ENCODE measurements at places on chromosomes 7 and 10.

- no peak for DNase-seq
Observed at GRCh38 chr10:4373098-4373497, 452.9 kb upstream of the AKR1E2 start.

- no peak for DNase-seq
Observed at GRCh38 chr7:94888995-94889523, 18.3 kb upstream of the PPP1R9A start.

DNA sequence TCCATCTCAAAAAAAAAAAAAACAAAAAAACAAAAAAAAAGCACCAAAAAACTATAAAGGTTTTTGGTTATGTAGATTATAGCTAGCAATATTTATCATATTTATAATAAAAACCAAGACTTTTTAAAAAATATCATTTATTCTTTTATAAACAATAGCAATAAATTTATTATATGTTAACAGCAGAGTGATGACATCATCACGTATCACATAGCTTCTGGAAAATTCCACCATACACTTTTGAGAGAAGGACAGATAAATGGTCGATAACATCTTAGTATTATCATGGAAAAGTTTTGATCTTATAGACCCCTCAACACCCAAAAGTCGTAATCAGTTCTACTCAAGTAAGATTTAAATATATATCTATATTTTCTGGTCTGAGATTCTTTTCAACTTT lies 33.2 kb upstream of the IL15RA start:
- DNase-seq: no peak

- DNase-seq: no peak
Observed at GRCh38 chr7:19713676-19714075, 4.8 kb upstream of the POLR1F start.

- peak; percentile 8 for DNase-seq
Observed at GRCh38 chr10:20007426-20007825, 191.2 kb downstream of the PLXDC2 start.

DNA sequence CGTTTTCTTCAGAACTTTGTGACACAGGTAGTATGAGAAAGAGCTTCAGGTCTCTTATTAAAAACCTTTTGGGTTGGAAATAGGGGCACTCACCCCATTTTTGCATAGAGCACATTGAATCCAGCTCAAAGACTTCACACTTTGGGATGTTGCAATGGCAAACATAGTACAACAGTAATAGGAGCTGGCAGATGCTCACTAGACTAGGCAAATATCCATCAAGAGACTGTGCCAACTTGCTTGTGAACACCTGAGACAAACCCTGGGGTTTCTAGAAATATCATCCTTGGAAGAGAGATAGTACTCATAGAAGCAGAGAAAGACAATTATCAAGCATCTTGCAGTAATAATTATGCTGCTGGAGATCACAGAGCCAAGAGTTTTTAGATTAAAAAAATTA lies 280.0 kb downstream of the CACNA2D1 start:
- DNase-seq: no peak

DNA sequence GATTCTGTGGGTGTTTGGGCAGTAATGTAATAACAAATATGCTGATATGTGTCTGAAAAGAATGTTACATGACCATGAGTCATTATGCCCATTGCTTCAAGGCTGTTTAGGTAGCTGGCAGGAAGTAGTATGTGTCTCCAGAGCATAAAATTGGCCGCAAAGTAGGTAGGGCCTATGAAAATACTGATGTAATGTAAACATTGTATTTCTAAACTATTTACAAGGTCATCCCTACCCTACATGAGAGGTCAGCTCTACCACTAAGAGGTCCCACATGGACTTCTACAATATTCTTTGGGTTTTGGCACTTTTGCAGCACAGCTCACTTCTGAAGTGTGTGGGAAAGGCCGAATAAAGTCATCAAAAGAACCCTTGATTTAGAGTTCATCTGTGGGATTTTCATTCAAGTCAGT lies 301.9 kb downstream of the AHR start:
- DNase-seq: peak; percentile 80

- DNase-seq: no peak
Observed at GRCh38 chr7:22722536-22723180, 4.3 kb upstream of the IL6 start.

GRCh38 chr10:50561266-50561665 lies 62.5 kb downstream of the SGMS1 start:
- peak; percentile 89 for DNase-seq

DNA sequence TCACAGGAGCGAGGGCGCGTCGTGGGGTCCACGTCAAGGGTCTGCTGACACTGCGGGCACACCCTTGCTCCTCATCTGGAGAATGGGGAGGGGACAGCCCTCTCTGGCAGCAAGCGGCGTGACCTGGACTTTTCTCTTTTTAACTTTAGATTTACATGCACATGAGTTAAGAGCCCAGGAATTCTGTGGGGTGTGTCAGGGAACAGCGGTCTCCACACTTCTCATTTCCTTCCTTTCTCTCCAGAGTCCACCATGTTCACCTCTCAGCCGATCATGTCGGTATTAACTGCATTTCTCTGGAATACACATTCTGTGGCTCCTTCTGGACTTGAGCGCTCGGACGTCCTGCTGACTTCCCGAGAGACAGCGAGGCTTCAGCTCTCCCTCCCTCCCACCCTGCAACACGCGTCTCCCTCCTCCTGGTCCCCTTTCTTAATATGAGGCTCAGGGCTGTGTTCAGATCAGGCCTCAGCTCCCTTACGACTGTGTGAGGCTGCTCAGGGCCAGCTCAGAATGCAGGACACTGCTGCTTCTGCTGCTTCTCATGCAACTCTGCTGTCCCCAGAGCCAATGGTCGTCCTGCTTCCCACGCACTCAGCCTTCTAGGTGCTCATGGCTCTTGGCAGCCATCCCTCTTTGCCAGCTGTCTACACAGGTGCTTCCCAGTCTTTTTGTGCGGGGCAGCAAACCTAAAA lies 261.3 kb downstream of the ELFN1 start:
- no peak for DNase-seq

DNA sequence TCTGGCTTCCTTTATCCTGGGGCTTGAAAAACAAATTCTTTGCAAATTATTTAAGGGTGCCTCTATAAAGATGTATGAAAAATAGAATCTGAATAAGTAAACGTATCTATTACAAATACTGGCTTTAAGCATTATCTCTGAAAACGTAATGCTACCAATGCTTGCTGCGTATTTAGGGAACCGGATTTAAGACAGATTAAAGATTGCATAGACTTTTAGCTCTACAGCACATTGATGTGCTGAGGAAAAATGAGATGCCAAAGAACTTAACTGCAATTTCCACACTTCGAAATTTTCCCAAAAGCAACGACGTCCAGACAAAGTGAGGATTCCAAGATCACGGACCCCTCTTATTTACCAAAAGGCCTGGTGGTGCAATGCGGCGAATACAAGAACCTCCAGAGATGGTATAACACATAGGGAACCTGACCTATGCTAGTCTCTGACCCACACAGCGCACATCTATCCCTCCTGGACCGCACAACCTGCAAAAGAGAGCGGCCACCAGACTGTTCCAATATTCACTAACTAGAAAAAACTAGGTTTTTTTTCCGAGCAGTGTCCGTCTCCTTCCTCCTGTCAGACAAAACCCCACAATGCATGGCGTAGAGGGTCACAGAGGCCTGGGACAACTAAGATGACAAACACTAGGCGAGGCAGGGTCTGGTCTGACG lies 34.3 kb upstream of the PHF14 start:
- DNase-seq: no peak

- DNase-seq: no peak
Observed at GRCh38 chr7:11817111-11817740, 14.8 kb downstream of the THSD7A start.

- DNase-seq: no peak
Observed at GRCh38 chr7:37738321-37738720, 54.8 kb downstream of the GPR141 start.

- peak; percentile 32 for DNase-seq
Observed at GRCh38 chr7:77348371-77348813, 67.8 kb downstream of the GSAP start.

- DNase-seq: no peak
Observed at GRCh38 chr10:69817078-69817581, 15.4 kb downstream of the COL13A1 start.

- DNase-seq: no peak
Observed at GRCh38 chr7:139995017-139995915, 67.5 kb downstream of the PARP12 start.

DNA sequence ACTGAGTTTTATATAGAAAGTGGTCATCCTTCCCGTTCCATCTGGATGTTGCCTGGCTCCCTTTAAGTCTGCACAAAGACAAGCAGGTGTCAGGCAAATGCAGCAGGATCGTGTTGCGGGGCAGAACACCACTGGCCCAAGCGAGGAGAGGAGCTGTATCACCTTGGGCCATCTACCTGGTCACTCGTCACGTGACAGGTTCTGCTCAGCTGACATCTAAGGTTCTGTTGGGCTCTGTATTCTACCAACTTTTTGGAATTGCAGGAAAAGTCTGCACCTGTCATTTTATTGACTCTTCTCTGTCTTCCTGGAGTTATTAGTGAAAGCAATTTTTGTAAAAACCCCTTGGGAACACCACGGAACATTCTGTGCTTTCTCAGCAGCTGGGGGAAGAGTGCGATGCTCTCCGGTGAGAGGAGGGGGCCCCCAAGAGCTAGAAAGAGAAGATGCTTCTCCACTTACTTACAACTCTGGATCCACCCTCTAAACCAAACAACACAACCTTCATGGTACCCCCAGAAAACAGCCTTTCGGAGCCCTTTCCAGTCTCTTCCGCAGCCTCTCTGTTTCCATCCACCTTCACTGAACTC lies 83.4 kb upstream of the NMT2 start:
- no peak for DNase-seq

- DNase-seq: peak; percentile 14
Observed at GRCh38 chr7:468681-469562, 50.7 kb downstream of the PDGFA start.

- DNase-seq: no peak
Observed at GRCh38 chr7:81260152-81260551, 341.3 kb upstream of the SEMA3C start.

GRCh38 chr7:27116031-27116961 lies 13.8 kb upstream of the HOXA2 start:
- no peak for DNase-seq

- DNase-seq: no peak
Observed at GRCh38 chr7:121298831-121299239, 30.0 kb upstream of the WNT16 start.

GRCh38 chr10:72574636-72575035 lies 51.2 kb downstream of the MICU1 start:
- no peak for DNase-seq

DNA sequence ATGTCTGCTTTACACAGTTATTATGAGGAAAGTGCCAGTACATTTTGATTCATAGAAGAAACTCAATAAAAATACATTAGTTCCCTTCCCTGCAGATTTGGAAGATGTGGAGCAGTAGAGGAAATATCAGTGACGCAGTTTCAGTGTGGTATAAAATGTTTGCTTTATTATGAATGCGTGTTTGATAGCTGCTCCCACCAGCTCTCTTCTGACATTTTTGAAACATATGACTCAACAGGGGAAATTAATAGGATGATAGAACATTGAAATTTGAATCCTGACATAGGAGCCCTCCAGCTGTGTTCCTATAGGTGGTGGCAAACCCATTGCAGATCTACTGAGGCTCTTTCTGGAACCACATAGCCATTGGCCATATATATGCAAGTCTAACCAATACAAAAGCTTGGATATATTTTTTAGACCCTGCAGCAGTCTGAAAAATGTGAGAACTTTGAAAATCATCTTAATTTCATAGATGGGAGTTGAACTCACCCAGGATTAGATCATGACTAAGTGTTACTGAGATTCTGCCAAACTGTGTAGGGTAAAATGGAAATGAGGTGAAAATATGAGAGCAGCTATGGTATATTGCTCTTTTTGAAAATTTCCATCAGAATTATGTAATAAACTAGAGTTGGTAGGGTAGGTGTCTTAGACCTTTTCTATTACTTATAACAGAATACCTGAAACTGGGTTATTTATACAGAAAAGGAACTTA lies 47.8 kb downstream of the BZW2 start:
- DNase-seq: no peak

DNA sequence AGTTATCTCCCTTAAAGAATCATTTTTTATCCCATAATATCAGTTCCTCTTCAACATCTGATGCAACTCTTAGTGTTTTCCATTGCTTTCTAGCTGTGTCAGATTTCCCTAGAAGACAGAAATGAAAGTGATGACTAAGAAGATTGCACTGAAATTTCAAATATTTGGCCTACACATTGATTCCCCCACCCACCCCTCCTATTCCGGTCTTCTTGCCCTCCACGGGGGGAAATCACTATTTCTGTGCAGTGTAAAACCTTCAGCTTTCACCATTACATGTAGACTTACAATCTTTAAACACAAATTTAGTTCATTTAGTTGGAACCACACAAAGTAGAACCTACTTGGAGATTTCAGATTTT lies 63.7 kb upstream of the IL6 start:
- DNase-seq: peak; percentile 55

DNA sequence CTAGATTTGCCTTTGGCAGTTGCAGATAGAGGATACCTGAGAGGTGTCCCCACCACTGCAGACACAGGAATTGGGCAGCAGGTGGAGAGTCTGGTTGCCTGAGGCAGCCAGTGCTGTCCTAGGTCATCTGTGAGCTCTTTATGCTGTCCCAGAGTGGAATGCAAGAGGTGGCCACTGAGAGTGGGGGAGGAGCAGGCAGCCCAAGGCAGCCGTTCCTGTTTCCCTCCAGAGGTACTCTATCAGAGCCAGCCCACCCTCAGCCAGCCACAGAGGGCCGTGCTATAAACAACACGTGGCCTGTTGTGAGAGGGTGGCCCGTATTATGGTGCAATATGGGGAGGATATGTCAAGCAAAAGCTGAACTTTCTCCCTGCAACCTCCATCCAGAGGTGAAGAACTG lies 8.5 kb downstream of the LRRC18 start:
- DNase-seq: no peak

DNA sequence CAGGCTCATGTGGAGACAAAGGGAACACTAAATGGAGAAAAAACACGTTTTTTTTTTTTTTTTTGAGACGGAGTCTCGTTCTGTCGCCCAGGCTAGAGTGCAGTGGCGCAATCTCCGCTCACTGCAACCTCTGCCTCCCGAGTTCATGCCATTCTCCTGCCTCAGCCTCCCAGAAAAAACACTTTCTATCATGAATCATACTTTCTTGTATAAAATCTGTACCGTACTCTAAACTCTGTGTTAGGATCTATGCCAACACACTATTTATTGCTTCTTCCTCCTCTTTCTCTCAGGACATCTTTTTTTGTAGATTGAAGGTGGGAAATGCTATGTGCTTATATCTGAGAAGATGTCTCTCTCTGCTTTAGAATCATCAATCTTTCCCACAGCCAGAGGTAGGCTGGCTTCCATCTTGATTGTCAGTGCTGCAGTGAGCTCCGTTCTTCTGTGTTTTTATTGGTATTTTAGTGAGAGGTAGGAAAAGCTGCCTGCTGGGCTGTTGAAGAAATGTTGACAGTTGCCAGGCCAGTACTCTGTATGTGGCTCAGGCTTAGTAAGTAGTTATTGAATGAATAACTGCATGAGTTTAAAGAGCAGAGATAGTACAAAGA lies 101.1 kb downstream of the GPR85 start:
- DNase-seq: no peak

DNA sequence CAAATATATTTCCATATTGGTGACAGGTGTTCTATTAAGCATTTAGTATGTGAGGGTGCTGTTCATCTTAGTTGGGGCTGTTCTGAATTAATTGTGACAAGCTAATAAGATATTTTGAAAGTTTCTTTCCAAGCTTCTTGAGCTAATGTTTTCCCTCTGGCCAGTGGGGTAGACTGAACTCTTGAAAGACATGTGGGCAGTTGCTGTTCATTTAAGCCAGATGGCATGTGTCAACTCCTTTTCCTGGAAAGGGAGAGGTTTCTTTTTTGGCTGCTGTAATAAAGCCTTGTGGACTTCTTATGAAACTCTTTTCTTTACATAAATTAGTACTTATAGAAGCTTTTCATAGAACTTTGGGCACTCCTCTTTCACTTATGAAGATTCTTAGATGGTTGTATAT lies 21.7 kb downstream of the RAB18 start:
- DNase-seq: peak; percentile 47
